ENCODE measurements at places on chromosomes 5 and 9. TPM values are rescaled to one million over a fixed set of nuclear protein-coding genes. Genes with fewer than 3 reads are reported as not detected.
A peak's percentile ranks its signal among the peaks of the same experiment; 100 is the strongest.

DNA sequence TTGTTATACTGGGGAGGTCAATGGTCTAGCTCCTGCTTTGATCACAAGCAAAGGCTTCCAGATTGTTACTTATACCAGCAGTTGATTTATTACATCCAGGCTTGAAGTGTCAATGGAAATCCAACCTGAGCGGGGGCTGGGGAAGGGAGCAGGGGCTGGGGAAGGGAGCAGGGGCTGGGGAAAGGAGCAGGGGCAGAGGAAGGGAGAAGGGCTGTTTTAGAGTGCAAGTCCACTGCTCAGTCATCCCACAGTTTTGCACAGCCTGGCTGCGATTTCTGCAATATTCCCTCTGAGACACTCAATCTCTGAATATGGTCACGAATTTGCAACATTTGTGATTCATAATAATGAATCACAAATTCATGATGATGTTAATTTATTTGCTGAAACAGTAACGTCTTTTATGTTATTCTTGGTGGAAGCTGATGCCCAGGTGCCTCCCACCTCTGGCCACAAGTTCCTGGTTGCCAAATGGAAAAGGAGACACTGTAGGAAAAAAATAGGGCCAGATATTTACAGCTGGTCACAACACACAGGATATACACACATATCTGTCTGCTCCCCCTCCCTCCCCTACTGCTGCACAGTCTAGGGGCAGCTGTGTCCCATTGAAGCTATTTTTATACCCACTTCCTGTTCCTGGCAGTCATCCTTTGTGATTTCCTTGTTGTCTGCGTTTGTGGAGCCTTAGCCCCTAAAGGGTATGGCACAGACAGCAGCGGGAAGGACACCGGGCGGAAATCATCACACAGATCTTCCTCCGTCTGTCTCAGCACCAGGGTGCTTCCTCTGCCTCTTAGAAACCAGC lies 325.1 kb downstream of the GADD45G start:
- DNase-seq = no peak

GRCh38 chr5:156402387-156402921 lies 75.5 kb downstream of the SGCD start:
- DNase-seq = peak; percentile 24

GRCh38 chr5:132829742-132830435 lies 558 bp downstream of the SHROOM1 start:
- DNase-seq = peak; percentile 65

Gene SMU1
- total RNA-seq = 42.7 TPM

Gene LCN9
- total RNA-seq = not detected
